Peyer's patch (tissue), 4 donors: ENCODE measurements at places on chromosomes 7 and 10.

GRCh38 chr10:52617346-52617745, 155.2 kb downstream of the MBL2 start:
- no peak overlapping the region for H3K27ac ChIP-seq
- no peaks in the 10 kb centered on the region for H3K27me3 ChIP-seq
- no peaks in the 10 kb centered on the region for H3K36me3 ChIP-seq
- DNase-seq: no peak
- H3K4me1 ChIP-seq: no peaks in the 10 kb centered on the region

GRCh38 chr7:83701736-83702135, 52.8 kb upstream of the SEMA3E start:
- H3K4me3 ChIP-seq: no peak overlapping the region
- DNase-seq: no peak
- no peaks in the 10 kb centered on the region for H3K4me1 ChIP-seq
- H3K36me3 ChIP-seq: no peaks in the 10 kb centered on the region

GRCh38 chr7:128814499-128814898, 15.7 kb upstream of the FLNC start:
- no peak overlapping the region for H3K27ac ChIP-seq
- no peaks in the 10 kb centered on the region for H3K4me1 ChIP-seq
- H3K36me3 ChIP-seq: no peaks in the 10 kb centered on the region
- H3K4me3 ChIP-seq: no peak overlapping the region
- DNase-seq: no peak

DNA sequence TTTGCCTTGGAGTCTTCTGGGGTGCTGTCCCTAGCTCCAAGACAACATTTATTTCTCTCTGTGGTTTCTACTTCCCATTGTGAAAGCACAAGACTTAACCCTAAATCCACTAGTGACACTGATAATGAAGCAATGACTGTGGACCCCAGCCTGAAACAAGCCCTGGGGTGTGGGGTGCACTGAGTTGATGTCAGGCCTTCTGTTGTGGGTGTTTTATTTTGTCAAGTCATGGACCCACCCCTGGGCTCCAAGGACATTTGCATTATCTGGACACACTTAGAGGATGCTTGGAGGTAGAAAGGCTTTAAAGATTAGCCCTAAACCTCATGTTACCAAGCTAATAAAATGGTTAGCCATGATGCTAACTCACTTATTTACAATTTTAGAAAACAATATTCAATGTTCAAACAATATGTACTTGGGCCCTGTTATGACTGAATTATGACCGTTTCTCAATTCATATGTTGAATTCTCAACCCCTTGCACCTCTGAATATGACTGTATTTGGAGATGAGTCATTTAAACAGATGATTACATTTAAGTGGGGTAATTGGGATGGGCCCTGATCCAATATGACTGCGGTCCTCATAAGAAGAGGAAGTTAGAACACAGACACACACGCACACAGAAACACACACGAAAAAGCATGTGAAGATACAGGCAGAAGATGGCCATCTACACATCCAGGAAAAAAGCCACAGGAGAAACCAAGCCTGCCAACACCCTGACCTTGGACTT, 137.2 kb upstream of the IGFBP3 start:
- H3K27me3 ChIP-seq: no peaks in the 10 kb centered on the region
- no peak overlapping the region for H3K27ac ChIP-seq
- H3K36me3 ChIP-seq: no peaks in the 10 kb centered on the region
- H3K4me3 ChIP-seq: no peak overlapping the region
- no peaks in the 10 kb centered on the region for H3K4me1 ChIP-seq

DNA sequence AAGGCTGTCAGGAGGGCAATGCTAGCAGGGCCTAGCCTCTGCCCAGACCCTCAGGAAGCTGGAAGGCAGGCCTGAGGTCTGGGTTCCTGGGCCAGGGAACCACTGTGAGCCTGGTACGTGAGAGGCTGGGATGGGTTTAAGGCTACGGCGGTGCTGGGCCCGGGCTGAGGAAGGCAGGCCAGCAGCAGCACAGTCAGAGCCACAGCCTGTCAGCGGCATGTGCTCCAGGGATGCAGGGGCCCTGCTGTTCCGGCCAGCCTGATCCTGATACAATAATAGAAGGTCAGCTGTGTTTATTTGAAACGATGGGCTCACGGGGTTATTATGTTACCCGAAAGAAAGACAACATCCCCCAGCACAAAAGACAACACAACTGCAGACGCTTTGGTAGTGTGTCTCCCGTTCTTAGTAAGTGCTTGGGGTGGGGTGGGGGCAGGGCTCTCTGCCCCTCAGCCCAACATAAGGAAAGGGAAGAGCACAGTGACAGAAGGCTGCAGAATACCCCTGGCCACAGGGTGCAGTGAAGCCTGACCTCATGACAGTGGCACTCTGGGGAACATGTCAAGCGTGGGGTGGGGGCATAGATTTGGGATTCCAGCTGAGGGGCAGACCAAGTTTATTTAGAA, 95.0 kb downstream of the COL13A1 start:
- H3K27ac ChIP-seq: no peak overlapping the region
- peaks cover 6% of the 10 kb centered on the region for H3K4me1 ChIP-seq
- no peaks in the 10 kb centered on the region for H3K36me3 ChIP-seq

GRCh38 chr7:28354601-28355402, 57.5 kb upstream of the CREB5 start:
- no peak overlapping the region for H3K4me3 ChIP-seq
- no peaks in the 10 kb centered on the region for H3K4me1 ChIP-seq
- no peak for DNase-seq
- H3K36me3 ChIP-seq: no peaks in the 10 kb centered on the region
- no peak overlapping the region for H3K27ac ChIP-seq
